ENCODE measurements at places on chromosomes 13 and 19.

DNA sequence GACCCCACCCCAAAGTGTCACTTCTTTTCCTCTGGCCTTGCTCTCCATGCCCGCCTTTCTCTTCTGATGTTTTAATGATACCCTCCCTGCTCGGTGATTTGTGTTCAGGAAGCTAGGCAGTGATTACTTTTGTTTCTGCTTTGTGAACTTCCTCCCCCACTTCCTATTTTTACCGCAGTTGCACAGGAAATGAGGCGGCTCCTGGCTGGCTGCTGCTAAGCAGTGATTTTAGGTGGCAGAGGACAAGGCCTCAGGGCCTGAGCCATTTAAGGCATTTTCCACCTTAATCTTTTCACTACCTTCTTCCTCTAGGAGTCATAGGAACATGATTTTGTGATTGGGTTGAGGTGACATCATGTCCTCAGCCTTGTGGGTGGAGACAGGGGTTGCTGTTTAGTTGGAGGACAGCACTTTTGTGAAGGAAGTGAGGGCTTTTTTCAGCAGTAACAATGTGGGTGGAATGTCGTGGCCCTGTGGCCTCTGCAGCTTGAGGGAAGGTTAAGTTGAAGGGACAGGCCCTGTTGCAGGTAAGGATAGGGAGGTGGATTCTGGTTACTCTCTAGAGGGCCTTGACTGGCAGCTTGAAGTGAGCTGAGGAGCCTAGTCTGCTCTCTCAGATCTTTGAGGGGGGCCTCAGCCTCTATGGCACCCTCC lies 15.7 kb downstream of the GARRE1 start:
- DNase-seq = peak; percentile 92

DNA sequence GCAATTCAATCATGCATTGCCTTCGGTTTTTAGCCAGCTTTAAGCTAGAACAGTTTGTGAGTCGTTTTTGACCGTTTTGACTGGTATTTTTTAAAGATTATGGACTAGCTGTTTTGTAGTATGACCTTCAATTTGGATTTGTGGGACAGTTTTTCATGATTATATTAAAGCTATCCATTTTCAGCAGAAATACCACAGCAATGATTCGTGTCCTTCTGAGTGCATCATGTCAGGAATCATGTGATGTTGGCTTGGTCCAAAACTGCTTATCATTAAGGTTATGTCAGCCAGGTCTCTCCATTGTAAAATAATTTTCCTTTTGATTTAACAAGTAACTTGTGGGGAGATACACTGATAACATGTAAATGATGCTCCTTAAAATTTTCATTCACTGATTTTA lies 229.0 kb downstream of the POSTN start:
- DNase-seq = no peak

DNA sequence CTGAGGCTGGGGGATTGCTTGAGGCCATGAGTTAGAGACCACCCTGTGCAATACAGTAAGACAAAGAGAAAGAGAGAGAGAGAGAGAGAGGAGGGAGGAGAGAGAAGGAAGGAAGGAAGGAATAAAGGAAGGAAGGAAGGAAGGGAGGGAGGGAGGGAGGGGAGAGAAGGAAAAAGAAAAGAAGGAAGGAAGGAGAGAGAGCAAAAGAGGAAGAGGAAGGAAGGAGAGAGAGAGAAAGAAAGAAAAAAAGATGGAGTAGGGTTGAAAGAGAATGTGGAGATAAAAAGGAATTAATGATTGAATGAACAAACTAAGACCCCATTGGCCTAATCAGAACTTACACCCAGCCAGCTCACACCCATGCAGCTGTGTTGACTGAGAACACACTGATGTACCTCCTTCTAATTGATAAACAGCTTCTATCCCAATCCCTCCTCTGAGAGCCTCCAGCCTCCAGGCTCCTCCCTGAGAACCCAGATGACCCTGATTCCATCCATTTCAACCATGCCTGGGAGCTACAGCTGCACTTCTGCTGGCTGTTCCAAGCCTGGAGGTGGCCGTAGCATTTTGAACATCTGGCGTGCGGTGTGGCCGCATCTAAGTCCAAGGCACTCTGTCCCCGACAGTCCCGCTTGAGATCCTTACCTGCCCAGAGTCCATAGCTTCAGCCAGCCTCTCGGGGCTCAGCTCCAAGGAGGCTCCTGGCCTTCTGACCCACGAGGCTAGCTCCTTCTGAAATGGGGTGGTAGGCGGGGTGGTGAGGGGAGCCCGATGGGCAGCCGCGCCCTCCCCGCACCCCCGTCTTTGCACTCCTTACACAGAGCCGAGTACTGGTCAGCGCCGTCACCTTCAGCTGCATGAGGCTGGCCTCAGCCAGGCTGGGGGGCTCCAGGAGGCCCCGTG lies 1.1 kb downstream of the PRODH2 start:
- no peak for DNase-seq

GRCh38 chr19:28990522-28990921 lies 222.4 kb downstream of the UQCRFS1 start:
- no peak for DNase-seq

- no peak for DNase-seq
Measured at GRCh38 chr13:51064753-51065152, 46.3 kb downstream of the C13orf42 start.

DNA sequence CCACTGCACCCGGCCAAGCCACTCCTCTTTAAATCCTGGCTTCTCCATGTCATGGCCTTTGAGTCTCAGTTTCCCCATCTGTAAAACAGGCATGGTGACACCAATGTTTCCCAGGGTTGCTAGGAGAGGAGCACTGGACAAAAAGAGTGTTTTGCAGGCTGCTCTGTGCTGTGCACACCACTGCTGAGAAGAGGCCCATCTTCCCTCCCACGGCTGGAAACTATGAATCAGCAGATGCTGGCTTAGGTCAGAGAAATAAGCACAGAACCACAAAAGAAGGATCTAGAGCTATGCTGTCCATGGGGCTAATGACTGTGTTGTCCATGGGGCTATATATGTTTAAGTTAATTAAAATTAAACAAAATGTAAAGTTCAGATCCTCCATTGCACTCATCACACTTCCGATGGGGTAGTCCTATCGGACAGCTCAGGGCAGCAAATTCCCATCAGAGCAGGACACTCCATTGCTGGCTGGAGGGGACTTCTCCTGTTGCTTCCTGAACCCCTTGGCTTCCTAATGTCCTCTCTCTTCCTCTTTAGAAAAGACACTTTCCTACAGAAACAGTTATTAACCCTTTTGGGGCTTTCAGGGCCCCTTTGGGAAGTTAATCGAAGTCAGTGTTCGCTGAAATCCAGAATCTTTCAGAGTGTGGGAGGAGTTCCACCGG lies 37.1 kb downstream of the TSHZ3 start:
- DNase-seq = no peak

DNA sequence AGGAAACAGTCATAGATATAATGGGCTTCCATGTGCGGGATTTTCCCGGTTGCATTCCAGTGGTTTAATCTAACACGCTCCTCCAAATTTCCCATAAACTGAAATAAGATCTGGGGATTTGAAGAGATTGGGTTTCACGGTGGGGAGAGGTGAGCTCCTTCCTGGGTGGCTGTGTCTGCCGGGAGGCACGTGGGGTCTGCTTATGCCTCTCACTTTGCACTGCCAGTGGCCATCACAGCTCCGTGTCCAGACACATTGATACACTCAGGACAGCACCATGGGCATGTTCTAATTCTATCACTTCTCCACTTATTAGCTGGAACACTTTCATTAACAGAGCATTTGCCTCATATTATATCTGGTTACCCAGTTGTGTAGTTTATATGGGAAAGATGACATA lies 73.4 kb downstream of the SOX1 start:
- no peak for DNase-seq

DNA sequence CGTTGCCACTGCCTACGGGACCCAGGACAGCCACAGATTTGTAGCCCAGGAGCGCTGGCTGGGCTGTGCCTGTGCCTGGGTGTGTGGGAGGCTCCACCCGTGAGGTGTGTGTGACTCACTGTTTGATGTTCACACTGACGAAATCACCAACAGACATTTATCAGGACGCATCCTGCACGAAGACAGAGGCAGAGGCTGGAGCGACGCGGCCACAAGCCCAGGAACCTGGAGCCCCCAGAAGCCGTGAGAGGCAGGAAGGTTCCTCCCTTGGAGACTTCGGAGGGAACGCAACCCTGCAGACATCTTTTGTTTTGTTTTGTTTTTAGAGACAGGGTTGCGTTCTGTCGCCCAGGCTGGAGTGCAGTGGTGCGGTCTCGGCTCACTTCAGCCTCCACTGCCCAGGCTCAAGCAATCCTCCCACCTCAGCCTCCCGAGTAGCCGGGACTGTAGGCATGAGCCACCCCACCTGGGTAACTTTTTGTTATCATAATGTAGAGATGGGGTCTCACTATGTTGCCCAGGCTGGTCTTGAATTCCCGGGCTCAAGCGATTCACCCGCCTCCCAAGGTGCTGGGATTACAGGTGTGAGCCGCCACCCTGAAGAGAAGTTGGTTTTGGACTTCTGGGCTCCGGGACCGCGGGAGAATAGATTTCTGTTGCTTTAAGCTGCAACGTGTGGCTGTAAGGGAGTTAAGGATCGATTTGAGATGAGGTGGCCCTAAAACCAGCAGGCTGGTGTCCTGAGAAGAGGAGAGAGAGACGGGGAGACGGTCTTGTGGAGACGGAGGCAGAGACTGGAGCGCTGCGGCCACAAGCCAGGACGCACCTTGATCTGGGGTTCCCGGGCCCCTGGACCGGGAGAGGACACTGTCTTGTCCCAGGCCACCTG lies 24.9 kb upstream of the WDR18 start:
- DNase-seq = no peak

DNA sequence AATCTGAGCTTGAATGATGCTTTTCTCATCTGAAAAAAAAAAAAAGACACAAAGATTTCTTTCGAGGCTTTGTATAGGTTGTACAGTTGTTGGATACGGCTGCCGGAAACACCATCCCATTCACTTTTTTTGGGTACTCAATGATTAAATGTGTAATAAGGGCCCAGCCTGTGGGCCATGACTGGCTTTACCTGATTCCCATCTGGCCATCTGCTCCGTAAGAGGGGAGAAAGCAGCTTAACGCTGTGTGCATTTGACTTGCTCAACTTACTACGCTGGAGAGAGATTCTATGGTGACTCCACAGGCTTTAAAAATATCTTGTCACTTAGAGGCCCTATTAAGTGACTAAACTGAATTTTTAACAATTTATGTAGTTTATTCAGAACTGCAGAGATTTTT lies 731 bp downstream of the ZNF558 start:
- no peak for DNase-seq

GRCh38 chr19:49337267-49338022 lies 2.2 kb downstream of the CD37 start:
- DNase-seq = no peak

GRCh38 chr19:6740589-6741343 lies 1.3 kb downstream of the TRIP10 start:
- no peak for DNase-seq

DNA sequence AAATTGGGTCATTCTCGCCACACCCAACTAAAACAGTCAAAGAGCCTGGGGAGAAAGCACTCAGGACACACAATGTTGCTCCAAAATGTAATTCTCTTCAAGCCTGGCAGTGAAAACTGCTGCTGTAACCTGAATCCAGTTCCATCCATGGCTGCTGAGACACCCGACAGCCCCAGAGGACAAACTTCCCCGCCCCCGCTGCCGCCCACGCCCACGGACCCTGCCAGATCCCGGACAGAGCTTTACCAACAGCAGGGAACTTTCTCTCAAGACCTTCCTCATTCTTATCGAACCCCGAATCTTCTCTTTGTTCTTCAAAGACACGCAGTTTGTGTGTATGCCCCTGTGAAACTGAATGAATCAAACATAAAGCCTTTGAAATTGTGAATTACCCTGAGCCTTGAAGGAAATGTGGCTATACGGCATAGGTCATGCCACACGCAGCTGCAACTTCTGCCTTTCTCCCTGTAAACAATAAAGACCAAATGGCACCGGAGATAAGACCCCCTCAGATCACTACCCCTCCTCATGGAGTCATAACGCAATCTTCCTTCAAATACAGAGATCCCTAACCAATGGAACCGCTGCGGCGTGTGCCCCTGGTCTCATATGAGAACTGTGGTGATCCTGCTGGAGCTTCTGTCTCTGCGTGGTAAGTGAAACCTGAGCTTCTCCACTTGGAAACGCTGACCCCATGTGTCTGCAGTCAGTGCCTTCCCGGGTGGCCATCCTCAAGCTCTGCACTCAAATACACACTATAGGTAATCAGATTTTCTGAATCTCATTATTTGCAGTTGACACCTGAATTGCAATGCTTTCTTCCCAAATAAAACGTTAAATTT lies 4.8 kb upstream of the LAMP1 start:
- DNase-seq = no peak

DNA sequence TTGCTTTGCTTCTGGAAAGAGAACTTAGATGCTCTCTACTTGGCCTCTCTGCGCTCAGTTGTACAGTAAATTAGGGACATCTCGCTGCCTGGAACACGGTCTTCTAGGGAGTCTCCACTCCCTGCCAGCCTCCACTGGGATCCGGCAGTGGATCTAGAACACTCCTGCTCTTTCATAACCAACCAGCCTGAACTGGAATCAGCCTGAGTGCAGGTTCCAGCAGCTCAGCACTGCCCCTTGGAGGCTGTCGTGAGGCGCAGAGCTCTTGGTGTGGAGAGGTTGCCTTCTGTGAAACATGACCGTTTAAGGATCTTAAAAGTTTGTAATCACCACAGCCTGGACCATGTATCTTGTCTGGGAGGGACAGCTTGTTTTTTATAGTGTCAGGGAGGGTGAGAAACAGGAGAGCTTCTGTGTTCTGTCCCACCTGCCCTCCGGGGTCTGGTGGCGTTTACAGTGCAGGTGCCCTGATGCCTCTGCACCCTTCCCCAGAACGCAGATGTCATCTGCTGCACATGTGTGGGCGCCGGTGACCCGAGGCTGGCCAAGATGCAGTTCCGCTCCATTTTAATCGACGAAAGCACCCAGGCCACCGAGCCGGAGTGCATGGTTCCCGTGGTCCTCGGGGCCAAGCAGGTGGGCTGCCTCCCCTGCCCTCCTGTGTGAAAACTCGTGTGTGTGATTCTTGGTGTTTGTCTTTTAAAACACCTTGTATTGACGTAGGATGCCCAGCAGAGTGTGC lies 24.8 kb downstream of the UPF1 start:
- no peak for DNase-seq

- no peak for DNase-seq
Measured at GRCh38 chr13:63190742-63191141, 1775.1 kb upstream of the PCDH20 start.

DNA sequence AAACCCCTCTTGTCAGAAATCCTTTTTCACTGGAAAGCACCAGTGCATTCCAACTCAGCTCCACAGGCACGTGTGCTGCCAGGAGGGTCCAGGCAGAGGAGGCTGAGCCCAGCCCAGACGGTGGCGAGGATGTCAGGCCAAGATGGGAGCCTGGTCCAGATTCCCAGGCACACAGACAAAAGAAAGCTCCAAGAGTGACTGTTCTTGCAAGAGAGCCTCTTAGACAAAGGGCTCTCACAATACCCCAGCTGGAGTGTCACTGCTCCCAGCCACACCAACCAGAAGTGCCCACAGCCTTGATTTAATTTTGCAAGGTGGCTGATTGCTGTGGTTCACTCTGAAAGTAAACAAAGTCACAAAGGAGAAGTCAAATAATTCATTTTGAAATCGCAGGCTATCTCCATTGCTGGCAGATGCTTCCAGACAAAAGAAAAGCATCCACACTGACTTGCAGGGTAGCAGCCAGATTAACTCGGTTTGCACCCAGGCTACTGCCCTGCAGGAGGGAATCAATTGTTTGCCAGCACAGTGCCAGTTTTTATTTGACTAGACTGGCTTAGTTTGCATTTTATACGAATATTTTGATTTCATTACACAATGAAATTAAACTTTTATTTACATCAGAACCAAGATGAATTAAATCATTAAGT lies 95.1 kb downstream of the RAB20 start:
- no peak for DNase-seq

GRCh38 chr13:43911871-43912270 lies 32.2 kb downstream of the LACC1 start:
- DNase-seq = no peak

- no peak for DNase-seq
Measured at GRCh38 chr19:21322528-21322927, 6.7 kb downstream of the ZNF708 start.
